ENCODE measurements at places on chromosomes 3 and 15.

- DNase-seq = no peak
Observed at GRCh38 chr15:90711418-90711824, 5.7 kb upstream of the BLM start.

DNA sequence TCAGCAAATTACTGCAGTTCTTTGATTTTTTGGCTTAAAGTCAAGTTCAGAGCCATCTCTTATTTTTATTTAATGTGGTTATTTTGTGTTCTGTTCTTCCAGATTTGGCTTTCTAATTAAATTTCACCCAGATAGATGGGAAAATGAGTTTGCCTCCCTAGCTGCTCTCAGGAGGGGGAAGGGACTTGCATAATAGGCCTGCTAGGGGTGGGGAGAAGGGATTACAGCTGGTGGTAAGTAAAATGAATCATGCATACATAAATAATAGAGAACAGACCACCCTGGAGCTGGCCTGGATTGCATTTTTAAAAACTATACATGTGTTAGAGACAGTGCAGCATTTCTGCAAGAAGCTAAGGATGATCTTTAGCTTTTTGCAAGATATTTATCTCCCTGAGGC, 3.9 kb upstream of the PXYLP1 start:
- DNase-seq = no peak

DNA sequence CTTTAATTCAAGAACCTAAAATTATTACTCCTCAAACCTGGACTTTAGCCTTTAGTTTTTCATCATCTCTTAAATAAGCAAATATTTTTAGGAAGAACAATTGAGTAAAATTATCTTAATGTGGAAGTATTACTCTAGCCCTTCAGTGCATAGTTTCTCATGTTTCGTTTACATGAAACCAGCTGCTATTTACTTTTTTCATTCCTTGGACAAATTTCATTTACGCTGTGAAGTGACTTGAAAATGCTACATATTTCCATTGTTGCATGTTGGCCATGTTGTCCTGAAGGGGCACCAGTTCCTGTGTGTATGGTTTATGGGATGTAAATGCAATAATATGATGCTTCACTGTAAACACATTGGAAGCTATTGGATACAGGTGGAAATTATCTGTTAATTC, 49.9 kb downstream of the SLC25A26 start:
- no peak for DNase-seq

- DNase-seq = no peak
Observed at GRCh38 chr3:102460579-102460978, 25.8 kb downstream of the ZPLD1 start.

GRCh38 chr15:73936181-73936580, 9.9 kb downstream of the LOXL1 start:
- DNase-seq = no peak

GRCh38 chr3:100270215-100270583, 9.4 kb downstream of the TBC1D23 start:
- DNase-seq = no peak

- DNase-seq = no peak
Observed at GRCh38 chr15:49709646-49710214, 88.9 kb downstream of the DTWD1 start.

- DNase-seq = peak; percentile 14
Observed at GRCh38 chr15:55434989-55435825, 26.9 kb downstream of the PIERCE2 start.

GRCh38 chr3:42683875-42684598, 1.3 kb upstream of the KLHL40 start:
- no peak for DNase-seq

DNA sequence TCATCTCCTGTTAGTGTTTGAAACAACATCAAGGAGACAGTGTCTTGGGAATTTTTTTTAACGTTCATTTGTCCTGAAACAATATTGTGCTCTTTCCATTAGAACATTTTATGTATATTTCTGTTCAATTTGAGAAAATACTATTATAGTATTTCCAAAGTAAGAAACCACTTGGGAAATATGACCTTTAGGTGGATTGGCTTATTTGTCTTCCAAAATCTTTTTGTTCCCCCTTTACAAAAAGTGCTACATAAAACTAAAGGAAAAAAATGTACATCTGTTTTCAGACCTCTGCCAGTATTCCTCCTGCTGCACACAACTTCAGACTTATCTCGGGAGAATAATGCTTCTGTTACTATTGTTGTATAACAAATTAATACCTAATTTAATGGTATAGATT, 165.9 kb upstream of the AGTR1 start:
- no peak for DNase-seq

GRCh38 chr3:123155471-123156011, 46.2 kb upstream of the SEC22A start:
- no peak for DNase-seq

All from effector memory CD8-positive, alpha-beta T cell (primary cell).